ENCODE measurements at places on chromosomes 5 and 9. TPM values are rescaled to one million over a fixed set of nuclear protein-coding genes. Genes with fewer than 3 reads are reported as not detected.
A peak's percentile ranks its signal among the peaks of the same experiment; 100 is the strongest.

- DNase-seq = no peak
These were observed 352.2 kb downstream of the KIAA0825 start for GRCh38 chr5:94266170-94266569.

ORM1 gene
- total RNA-seq = not detected

DNA sequence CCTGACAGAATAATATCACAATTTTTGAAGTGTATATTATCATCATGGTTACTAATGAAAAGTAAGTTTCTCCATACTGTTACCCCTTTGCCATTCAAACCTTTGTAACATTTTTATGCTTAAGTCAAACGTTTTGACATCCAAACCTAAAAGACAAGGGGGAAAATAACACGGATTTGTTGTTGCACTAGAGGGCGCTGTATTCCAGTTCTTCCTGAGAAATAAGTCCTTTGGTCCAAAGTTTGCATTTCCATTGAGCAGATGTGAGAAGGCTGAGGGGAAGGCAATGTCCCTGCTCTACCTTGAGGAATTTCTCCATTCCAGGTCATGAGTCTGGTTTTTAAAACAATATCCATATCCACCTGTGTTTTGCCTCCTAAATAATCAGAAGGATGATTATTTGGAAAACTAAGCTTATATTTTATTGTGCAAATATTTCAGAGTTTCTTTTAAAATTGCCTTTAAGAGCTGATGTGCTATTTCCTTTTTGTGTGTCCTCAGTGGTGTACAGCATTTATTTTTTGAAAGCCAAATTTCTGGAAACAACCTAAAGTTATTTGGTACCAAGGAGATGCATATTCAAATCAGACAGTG lies 9.7 kb downstream of the LECT2 start:
- DNase-seq = peak; percentile 72

- DNase-seq = no peak
These were observed 262.9 kb downstream of the DIRAS2 start for GRCh38 chr9:90379771-90380170.

DNA sequence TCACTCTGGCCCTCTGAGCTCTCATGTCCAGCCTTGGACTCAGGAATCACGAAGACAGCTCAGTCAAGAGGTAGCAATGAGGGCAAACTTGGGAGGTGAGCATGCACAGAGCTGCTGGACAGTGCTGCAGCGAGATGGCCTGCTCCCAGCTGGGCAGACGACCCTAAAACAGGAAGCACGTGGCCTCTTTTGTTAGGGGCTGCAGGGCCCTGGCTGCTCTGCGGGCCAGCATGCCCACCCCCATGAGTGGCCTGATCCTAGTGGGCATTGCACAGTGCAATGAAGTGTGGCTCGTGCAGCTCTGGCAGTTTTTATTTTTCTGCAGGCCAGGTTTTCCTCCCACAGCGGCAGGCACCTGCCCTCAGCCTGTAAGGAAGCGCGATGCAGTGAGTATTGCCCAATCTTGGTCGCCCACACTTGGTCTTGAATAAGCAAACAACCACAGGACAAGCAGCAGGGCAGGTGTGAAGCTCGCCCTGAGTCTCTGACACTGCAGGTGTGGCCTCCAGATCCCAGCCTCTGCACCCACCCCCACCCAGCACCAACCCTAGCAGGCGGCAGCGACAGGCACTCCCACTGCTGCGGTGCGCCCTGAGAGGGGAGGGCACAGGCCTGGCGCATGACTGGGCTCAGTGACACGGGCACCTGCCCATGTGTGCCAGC lies 60.8 kb downstream of the SEMA4D start:
- DNase-seq = no peak

PCDHA1 gene
- not detected for total RNA-seq

DNA sequence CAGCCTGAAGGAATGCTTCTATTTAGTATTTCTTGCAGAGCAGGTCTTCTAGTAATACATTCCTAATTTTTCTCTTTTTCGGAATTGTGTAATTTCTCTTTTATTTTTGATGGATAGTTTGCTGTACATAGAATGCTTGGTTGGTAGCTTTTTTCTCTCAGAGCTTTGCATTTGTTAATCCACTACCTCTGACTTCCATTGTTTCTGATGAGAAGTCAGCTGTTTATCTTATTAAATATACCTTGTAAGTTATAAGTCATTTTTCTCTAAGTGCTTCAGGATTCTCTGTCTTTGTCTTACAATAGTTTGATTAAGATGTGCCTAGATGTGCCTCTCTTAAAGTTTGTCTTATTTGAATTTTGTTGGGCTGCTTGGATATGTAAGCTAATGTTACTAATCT lies 101.9 kb downstream of the HTR1A start:
- no peak for DNase-seq

DNA sequence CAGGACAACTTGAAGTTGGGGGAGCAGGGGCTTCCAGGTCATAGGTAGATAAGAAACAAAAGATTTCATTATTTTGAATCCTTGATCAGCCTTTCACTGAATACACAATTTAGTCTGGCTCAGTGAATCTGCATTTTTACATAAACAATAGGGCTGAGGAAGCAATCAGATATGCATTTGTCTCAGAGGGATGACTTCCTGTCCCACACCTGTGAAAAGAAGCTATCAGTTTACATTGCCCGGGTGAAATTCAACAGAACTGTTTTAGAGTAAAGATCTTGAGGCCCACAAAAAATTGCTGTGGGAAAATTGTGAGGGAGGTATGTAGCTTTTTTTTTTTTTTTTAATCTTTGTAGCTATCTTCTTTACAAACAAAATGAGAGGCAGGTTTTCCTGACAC lies 38.3 kb downstream of the DNAJB5 start:
- DNase-seq = no peak

DNA sequence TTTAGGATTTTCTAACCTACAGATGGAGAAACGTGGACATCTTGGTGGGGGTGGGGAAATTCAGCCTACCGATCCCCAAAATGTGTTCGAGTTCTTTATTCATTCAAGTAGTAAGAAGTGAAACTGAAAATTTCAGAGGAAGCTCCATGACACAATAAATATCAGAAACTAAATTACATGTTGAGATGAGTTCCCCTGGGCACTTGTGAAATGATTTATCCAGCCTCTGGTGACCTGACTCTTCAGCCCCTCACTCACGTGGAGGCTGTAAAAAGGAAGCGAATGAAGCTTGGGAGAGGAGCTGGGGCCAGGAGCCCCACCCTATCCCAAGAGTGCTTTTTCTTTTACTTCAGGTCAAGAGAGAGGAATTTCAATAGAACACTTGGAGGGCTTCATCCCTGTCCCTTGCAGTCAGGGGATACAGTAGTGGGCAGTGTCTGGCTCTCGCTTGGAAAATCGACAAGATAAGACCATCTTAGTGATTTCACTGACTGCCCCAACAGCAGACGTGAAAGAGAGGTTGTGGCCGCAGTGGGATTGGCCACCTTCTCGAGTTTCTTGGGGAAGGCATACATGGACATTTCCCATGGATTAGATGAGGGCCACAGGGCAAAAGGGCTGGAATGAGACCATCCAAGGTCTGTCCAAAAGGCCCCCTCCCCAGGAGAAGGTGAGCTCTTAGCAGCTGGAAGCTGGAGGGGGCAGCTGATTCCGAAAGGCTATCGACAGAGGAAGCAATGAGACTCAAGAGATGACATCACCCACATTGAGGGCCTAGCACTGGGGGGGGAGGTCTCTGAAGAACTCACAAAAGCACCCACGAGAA lies 76.8 kb upstream of the SH3PXD2B start:
- peak; percentile 34 for DNase-seq

- DNase-seq = no peak
These were observed 28.4 kb upstream of the NADK2 start for GRCh38 chr5:36270175-36270574.

PPIC gene
- 133 TPM for total RNA-seq

TPM2 gene
- 823 TPM for total RNA-seq

DNA sequence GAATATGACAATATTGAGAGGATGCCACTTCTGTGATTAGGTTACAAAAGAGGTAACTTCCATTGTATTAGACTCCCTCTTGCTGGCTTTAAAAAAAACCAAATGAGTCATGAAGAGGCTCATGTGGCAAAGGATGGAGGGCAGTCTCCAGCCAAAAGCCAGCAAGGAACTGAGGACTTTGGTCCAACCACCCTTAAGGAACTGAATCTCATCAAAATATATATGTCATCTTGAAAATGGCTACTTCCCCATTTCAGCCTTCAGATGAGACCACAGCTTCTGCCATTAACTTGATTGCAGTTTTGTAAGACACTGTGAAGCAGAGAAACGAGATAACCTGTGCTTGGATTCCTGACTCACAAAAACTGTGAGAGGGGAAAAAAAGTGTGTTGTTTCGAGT lies 15.5 kb upstream of the TRIM32 start:
- no peak for DNase-seq

GRCh38 chr5:26649000-26649399 lies 389.4 kb downstream of the CDH9 start:
- no peak for DNase-seq

DNA sequence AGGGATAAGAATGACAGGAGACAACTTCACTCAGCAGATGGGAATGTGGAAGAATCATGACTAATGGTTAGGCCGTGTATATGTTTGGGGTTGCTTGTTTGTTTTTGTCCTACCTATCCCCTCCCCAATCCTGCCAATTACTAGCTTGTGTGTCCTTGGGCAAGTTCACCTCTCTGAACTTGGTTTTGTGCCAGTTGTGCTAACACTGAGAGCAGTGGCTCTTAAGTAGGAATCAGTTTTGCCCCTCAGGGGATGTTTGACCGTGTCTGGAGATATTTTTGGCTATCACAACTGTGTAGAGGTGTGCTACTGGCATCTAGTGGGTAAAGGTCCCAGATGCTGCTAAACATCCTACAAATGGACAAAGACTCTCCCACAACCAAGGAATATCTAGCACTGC lies 287.0 kb downstream of the DMRT2 start:
- DNase-seq = no peak

GRCh38 chr9:121500165-121500478 lies 478 bp upstream of the GGTA1 start:
- DNase-seq = no peak

GRIA1 gene
- not detected for total RNA-seq

- DNase-seq = peak; percentile 22
These were observed 78.4 kb downstream of the SLC38A9 start for GRCh38 chr5:55633574-55634208.

DNA sequence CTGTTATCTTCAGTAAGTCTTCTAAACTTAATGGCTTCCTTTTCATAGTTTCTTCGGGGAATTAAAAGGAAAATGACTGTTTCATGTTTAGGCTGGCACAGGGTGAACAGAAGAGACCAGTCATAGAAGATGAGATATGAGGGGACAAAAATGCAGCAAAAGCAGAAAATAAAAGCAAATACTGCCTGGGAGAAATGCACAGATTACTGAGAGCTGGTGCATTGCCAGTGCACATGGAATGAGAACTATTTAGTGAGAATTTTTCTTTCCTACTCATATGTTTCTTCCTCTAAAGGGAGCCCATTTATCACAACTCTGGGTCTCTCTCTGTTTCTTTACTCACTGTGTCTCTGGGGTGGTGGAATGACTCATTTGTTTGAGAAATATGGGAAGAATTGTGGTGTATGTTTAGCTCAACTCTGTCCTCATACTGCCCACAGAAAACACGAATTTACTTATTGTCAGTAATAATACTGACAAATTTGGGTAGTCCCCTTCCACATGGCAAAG lies 25.9 kb upstream of the ANKRD55 start:
- peak; percentile 73 for DNase-seq

GRCh38 chr5:151737431-151737830 lies 21.0 kb downstream of the ATOX1 start:
- no peak for DNase-seq

LPAR1 gene
- total RNA-seq = 21.7 TPM

PCDHA8 gene
- 0.13 TPM for total RNA-seq

DNA sequence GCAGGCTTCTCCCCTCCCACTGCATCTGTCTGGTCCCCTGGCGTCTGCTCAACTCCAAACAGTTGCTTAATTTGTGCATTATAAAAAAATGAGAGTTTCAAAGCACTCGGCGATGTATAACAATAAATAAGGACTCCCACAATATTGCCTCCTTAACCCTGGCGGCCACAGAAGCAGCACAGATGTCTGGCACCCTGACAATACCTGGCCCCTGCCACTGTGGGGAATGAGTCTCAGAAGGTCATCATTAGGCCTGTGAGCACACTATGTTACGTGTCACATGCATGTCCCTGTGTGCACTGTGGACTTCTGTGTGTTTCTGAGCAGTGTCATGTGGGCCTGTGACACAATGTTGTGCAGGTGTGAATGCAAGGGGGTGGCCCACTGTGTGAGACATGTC lies 236.5 kb downstream of the PBX3 start:
- DNase-seq = no peak

GRCh38 chr5:122494109-122494508 lies 182.1 kb downstream of the SNCAIP start:
- no peak for DNase-seq

DNA sequence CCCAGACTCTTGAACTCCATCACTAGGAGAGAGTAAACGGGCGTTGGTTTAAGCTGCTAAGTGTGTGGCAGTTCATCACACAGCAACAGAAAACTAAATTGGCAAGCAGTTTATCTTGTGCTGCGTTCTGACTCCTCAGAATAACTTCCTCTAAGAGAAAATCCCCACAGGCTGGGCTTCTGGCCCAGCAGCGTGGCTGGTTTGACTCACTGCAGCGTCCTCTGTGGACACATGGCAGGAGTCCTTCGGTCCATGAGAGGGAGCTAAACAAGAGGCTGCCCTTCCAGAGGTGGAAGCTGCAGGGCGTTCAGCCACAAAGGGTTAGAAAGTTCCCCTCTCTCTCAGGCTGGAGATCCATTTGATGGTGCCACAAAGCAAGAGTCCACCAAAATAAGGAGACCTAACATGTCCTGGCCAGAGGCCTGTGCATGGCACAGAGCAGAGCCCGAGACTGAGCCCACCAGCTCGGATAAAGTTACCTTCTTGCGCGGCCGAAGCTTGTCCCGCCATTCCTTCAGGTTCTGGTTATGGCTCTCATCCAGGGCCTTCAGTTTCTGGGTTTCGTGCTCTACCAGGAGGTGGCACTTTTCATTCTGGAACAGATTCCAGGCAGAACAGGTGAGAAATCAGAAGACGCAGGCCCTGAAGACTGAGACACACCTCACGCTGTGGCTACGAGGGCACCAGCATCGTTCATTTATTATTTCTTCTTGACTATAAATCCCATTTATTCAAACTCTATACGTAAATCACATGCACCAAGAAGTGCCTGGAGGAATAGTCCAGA lies 46.2 kb upstream of the FBXW11 start:
- DNase-seq = no peak

- DNase-seq = peak; percentile 42
These were observed 5.7 kb upstream of the EXOC3 start for GRCh38 chr5:437281-437771.

DNA sequence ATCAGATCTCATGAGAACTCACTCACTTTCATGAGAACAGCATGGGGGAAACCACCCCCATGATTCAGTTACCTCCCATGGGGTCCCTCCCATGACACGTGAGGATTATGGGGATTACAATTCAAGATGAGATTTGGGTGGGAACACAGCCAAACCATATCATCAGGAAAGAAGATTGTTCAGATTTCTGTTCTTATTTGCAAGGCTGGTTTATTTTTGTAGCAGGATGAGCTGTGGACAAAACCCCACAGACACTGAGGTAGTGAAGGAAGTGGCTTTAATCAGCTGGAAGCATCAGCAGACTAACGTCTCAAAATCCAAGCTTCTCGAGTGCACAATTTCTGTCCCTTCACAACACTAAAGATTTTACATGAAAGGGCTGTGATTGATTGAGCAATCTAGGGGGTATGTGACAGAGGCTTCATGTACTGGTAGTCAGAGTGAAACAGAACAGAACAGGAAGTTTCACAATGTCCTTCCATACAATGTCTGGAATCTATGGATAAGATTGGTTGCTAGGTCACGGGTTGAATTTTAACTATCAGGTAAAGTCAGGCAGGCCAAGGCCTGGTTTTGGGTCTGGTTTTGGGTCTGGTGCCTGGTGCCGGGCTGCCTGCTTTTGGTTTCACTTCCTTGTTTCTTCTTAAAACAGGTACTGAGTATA lies 91.3 kb upstream of the ZNF366 start:
- peak; percentile 20 for DNase-seq

Measured in SJSA1 (cell line).